ENCODE measurements at places on chromosomes 2 and 18. TPM values are rescaled to one million over a fixed set of nuclear protein-coding genes. Genes with fewer than 3 reads are reported as not detected.

GRCh38 chr18:55588111-55588869 is at the start of gene TCF4:
TCF4 (minus strand) TSS chr18:55588192; CDS start chr18:55587116, 1,076 bp downstream.
- peaks cover 31% of the 10 kb centered on the region for H3K27me3 ChIP-seq
- H3K4me3 ChIP-seq: peak within 1 kb of the TSS; percentile 69
- peak within 1 kb of the TSS; percentile 87 for H3K27ac ChIP-seq
- H3K36me3 ChIP-seq: no peaks in the 10 kb centered on the region
- H3K4me1 ChIP-seq: peaks cover 6% of the 10 kb centered on the region
- peak; percentile 30 for DNase-seq

GRCh38 chr2:177325554-177325953 is 61.0 kb upstream of the NFE2L2 start:
- H3K36me3 ChIP-seq: no peaks in the 10 kb centered on the region
- no peaks in the 10 kb centered on the region for H3K27me3 ChIP-seq
- H3K27ac ChIP-seq: no peak overlapping the region
- H3K4me1 ChIP-seq: peaks cover 40% of the 10 kb centered on the region

DNA sequence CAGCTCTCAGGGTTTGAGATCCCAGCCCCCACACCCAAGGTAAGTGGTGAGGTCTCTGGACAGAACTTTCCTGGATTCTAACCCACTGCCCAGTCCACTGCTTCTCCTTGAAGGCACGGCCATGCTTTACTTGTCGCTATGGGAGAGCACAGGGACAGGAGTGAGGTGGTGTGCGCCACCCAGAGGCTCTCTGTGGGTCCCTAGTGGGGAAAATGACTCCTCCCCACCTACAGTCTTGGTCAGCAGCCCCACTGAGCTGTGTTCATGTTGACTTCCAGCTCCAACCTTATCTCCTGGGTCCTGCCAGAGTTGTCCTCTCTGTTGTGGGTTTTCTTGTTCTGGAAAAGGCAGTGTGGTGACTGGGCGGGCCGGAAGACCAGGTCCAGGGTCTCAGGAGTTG is 11.1 kb downstream of the TET3 start:
- no peaks in the 10 kb centered on the region for H3K36me3 ChIP-seq
- H3K27ac ChIP-seq: no peak overlapping the region
- H3K4me1 ChIP-seq: peaks cover 15% of the 10 kb centered on the region
- no peak for DNase-seq
- H3K4me3 ChIP-seq: no peak overlapping the region

DNA sequence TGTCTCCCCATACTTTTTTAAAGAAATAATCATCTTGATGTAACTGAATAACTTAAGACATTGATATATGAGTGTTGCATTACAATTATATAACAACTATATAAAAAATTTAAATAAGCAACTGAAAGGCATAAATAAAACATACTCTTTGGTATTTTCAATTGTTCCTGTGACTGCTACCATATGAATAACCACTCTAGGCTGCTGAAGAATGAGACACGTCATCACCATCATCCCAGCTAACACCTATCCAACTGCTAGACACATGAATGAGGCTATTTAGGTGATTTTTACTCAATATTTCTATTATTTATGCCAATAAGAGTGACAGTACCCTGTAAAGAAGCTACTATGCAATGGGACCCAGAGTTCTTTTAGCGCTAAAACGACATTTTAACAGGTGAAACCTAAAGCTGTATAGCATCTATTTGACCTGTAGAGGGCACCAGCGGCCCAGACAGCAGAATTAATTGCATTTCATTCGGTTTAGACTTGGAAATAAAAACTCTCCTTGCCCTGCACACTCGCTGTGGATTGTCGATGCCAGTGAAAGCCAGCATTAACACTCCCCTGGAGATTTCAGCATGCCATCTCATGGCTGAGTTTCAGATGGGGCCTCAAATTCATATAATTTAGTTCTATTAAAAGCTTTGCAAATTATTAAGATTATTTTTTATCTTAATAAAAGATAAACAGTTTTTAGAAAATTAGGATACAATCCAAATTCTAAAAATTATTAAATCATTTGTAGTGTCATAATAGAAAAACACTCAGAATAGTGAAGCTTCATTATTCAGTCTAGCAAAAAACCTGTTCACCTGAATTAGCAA is 89.4 kb upstream of the MAP2 start:
- no peaks in the 10 kb centered on the region for H3K36me3 ChIP-seq
- no peaks in the 10 kb centered on the region for H3K27me3 ChIP-seq
- peaks cover 4% of the 10 kb centered on the region for H3K4me1 ChIP-seq
- no peak overlapping the region for H3K4me3 ChIP-seq
- DNase-seq: peak; percentile 16

DNA sequence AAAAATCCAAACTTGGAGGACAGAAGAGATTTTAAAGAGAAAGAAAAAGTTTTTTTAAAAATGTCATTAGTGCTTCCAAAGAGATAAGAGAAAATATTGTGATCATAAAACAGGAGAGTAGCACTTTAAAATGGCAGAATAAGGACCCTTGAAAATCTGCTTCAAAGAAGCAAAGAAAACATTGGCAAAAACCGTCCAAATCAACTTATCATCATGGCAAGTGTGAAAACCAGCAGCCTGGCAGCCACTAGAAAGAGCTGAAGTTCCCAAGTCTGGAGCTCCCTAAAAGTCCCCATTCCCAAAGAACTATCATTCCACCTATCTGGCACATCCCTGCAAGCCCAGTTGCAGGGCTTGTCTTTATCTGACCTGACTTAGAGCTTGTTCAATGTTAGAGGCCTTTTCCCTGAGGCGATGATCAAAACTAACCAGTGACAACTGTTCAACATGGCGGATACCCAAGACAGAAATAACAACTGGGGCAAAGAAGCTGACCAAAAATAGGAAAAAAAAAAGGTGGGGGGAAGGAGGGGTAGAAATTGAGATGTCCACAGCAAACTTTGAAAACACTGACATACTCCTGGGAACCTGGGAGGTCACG is 24.6 kb upstream of the RNU4ATAC start:
- H3K27ac ChIP-seq: no peak overlapping the region
- no peaks in the 10 kb centered on the region for H3K27me3 ChIP-seq
- DNase-seq: no peak
- peaks cover 22% of the 10 kb centered on the region for H3K36me3 ChIP-seq
- no peaks in the 10 kb centered on the region for H3K4me1 ChIP-seq

- H3K27me3 ChIP-seq: no peaks in the 10 kb centered on the region
- H3K4me1 ChIP-seq: no peaks in the 10 kb centered on the region
- no peak for DNase-seq
- H3K36me3 ChIP-seq: no peaks in the 10 kb centered on the region
- H3K4me3 ChIP-seq: no peak overlapping the region
- no peak overlapping the region for H3K27ac ChIP-seq
These were observed 55.7 kb downstream of the TCF7L1 start for GRCh38 chr2:85188852-85189251.

The GATA6 gene
- total RNA-seq: 76.3 TPM

The DQX1 gene
- 194 TPM for total RNA-seq

The UGT1A10 gene
- 54.9 TPM for total RNA-seq

The NRP2 gene
- total RNA-seq: 35.1 TPM

All from transverse colon (tissue), 4 donors.